NCI-H1105 (cell line): ENCODE measurements at places on chromosomes 6 and 20.

- DNase-seq, result no peak
Observed at GRCh38 chr6:5302220-5302946, 41.1 kb downstream of the FARS2 start.

GRCh38 chr20:8132484-8133309 lies 631 bp downstream of the PLCB1 start:
- DNase-seq, result no peak

DNA sequence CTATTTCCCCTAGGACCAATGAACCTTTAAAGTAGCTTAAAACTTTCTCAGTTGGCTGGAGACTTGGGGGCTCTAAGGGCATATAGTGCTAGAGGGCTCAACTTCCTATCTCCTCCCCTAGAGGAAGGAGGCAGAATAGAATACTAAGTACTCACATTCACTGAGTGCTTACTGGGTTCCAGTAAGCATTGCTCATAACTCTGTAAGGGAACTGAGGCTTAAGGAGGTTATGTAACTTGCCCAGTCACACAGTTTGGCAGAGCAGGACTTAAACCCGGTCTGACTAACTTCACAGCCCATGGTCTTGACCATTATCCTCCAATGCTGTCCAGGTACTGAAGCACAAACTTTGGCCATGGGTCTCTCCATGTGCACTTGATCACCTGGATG lies 12.5 kb downstream of the SESN1 start:
- no peak for DNase-seq

DNA sequence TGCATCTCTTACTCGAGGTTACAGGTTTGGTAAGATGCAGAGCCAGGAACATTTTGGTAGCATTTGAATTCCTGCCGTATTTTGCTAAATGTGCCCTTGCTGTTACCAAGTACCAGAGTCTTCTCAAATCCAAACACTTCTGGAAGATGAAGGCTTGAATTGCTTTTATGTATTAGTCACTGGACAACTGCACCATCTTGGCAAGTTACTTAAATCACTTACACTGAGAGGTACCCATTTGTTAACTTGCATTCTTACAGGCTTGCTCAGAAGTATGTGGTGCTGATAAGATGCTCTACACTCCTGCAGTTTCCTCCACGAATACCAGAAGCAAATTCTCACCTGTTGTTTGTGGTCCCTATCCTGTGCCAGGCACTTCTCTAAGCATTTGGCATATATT lies 12.7 kb downstream of the IL22RA2 start:
- DNase-seq, result no peak

GRCh38 chr6:109014606-109015005 lies 80.0 kb downstream of the SESN1 start:
- DNase-seq, result no peak

DNA sequence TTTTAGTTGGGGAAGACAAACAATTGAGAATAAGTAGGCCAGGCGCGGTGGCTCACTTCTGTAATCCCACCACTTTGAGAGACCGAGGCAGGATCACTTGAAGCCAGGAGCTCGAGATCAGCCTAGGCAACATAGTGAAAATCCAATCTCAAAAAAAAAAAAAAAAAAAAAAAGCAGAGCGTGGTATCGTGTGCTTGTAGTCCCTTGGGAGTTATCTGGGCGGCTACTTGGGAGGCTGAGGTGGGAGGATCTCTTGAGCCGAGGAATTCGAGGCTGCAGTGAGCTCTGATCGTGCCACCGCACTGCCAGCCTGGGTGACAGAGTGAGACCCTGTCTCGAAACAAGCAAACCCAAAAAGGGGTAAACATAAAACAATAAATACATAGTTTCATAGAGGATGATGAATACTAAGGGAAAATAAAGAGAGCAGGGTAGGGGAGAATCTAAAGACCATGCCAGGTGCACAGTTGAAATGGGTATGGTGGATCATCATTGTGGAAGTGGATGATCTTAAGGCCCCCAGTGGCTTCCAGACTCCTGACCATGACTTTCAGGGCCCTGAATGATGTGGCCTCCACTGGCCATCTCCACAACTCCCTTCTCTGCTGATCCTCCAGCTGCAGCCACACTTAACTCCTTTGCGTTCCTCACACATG lies 947 bp downstream of the POFUT1 start:
- no peak for DNase-seq

GRCh38 chr6:150800674-150801314 lies 64.7 kb upstream of the MTHFD1L start:
- no peak for DNase-seq

DNA sequence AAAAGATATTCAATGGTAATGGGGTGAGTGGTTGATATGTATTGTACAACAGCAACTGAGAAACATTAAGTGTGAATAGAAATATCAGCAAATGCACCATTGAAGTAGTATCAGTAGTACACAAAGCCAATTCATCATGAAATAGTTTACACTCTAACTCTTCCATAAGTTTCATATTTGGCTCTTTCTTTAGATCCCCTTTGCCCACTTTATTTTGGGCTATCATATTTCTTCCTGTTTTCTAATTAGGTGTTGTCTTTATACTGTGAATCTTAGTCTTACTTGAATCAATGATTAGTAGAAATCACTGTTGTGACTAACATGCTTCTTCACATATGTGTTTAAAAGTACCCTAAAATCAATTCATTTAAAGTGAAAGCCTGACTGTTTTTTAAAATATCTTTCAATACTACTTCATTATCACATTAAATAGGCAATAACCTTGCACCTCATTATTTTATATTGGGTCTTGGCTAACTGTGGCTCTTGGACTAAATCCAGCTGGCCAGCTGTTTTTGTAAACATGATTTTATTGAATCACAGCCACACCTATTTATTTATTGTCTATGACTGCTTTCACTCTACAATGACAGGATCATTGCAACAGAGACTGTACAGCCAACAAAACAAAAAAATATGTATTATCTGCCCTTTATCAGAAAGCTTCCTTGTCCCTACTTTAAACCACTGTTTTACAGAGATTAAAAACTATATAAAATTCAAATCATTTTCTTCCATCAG lies 38.9 kb downstream of the EYS start:
- DNase-seq, result peak; percentile 54

- DNase-seq, result no peak
Observed at GRCh38 chr20:53447316-53447715, 146.3 kb downstream of the ZNF217 start.

DNA sequence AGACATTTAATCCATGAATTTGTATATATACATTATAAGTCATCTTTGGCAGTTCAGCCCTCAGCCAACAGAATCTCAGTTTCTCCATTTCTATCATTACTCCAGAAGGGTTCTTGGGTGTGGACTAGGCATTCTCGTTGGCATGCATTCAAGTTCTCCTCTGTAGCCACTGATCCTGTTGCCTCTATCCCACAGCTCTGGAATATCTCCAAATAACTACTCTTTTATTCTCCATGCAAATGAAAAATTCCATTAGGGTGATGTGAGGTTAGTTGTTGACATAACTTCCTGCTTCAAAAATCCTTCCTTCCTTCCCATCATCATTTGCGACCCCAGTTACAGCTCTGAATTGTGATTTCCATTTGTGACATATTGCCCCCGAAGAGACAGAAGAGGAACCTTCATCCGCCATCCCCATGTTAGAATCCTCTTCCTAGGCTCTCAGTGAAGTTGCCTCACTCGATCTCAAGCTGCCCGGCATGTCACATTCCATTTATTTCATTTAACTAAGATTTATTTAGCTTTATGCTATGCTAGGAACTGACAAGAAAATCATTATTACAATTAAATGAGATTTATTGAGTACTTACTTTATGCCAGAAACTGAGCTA lies 93.7 kb upstream of the EDN1 start:
- DNase-seq, result no peak

GRCh38 chr6:133814797-133815196 lies 74.1 kb upstream of the TCF21 start:
- DNase-seq, result no peak

DNA sequence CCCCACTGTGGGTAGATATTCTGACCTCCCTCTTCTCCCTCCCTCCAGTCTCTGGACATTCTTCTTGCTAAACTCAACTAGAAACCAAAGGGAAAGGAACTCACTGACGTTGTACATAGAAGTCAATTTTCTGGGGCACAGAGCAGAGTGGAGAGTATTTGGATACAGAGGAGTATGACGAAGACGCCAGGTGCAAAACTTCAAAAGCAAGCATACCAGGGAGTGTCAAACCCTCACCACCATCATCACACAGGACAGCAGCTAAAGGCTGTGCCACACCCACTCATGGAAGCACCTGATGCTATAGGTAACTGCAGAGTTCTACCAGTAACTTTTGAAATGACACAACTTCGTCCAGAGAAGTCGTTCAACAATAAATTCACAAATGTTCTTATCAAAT lies 64.8 kb downstream of the FYN start:
- DNase-seq, result no peak

DNA sequence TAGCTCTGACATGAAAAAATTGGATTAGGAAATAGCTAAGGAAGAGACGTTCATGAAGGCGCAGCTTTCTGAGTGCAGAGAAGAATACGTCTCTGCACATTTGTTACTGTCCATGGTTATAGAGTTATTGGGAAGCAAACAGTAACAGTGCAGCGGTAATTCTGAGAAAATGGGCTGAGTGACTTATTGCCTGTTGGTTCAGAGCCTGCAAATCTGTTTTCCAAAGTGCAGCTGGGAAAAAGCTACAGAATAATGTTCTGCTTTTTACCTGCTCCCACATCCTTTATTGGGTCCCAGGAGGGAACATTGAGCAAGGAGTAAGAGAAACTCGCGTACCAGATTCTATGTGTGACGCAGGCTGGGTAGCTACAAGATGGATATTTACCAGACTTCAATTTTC lies 160.2 kb downstream of the BTBD3 start:
- DNase-seq, result no peak

- DNase-seq, result no peak
Observed at GRCh38 chr20:19991854-19992253, 25.3 kb upstream of the NAA20 start.

- DNase-seq, result no peak
Observed at GRCh38 chr6:35203152-35203670, 10.5 kb upstream of the SCUBE3 start.

DNA sequence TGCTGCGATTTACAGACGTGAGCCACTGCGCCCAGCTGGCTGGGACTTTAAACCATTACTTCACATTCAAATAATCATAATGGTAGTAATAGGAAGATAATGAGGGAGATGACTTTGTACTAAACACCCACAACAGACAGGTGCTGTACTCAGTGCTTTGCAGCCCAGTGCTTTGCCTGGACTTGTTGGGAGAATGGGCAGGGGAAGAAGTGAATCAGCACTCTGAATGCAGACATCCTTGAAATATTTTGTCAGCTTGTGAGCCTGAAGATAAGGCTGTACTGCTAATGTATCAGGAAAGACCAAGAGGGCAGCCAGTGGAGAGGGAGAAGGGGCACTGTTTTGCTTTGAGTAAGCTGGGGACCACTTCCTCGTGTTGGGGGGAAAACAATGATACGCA lies 17.4 kb downstream of the NKX2-2 start:
- DNase-seq, result no peak

- no peak for DNase-seq
Observed at GRCh38 chr6:117371492-117371891, 54.2 kb downstream of the ROS1 start.

GRCh38 chr6:168596344-168596743 lies 155.4 kb downstream of the SMOC2 start:
- DNase-seq, result peak; percentile 59

GRCh38 chr20:41182296-41183212 lies 45.2 kb downstream of the PLCG1 start:
- DNase-seq, result no peak

DNA sequence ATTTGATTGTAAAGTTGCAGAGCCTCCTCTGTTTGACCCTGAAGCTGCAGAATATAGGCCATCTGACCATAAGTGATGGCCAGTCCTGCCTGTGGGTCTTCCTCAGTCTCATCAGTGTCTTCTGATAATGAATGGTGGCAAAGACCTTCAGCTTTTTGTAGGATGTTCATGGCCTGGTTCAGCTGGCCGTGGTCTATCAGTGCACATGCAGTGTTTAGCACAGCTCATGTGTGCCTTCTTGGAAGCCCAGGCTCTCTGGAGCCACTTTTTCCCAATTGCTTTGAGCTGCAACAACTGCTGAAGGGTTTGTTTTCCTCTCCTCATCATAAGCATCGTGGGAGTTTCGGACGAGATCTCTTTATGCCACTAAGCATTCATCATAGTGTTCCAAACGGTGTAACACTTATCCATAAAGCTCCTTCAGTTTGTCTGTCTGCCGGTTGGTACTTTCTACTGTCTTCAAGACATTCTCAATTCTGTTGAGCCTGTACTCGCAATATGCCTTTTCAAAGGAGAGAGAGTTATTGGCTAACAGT lies 70.1 kb upstream of the TULP4 start:
- DNase-seq, result no peak

DNA sequence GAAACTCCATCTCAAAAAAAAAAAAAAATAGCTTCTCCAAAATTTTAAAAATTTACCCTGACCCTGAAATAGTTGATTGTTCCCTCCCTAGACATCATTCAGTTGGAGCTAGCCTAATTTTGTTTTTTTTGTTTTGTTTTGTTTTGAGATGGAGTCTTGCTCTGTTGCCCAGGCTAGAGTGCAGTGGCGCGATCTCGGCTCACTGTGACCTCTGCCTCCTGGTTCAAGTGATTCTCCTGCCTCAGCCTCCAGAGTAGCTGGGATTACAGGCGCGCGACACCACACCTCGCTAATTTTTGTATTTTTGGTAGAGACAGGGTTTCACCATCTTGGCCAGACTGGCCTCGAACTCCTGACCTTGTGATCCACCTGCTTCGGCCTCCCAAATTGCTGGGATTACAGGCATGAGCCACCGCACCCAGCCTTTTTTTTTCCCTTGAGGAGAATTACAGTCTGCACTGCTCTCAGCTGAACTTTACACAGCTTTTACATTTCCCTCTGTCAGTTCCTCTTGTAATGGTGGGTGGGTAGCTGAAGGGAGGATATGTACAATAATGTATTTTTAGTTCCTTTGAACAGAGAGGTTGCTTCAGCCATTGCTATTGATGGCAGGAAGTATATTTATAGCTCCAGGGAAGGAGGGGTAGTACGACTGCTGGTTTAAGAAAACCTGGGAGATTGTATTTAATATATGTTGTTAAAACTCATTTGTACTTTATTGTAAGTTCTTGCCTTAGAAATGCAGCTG lies 27.7 kb downstream of the PTPRA start:
- DNase-seq, result no peak

DNA sequence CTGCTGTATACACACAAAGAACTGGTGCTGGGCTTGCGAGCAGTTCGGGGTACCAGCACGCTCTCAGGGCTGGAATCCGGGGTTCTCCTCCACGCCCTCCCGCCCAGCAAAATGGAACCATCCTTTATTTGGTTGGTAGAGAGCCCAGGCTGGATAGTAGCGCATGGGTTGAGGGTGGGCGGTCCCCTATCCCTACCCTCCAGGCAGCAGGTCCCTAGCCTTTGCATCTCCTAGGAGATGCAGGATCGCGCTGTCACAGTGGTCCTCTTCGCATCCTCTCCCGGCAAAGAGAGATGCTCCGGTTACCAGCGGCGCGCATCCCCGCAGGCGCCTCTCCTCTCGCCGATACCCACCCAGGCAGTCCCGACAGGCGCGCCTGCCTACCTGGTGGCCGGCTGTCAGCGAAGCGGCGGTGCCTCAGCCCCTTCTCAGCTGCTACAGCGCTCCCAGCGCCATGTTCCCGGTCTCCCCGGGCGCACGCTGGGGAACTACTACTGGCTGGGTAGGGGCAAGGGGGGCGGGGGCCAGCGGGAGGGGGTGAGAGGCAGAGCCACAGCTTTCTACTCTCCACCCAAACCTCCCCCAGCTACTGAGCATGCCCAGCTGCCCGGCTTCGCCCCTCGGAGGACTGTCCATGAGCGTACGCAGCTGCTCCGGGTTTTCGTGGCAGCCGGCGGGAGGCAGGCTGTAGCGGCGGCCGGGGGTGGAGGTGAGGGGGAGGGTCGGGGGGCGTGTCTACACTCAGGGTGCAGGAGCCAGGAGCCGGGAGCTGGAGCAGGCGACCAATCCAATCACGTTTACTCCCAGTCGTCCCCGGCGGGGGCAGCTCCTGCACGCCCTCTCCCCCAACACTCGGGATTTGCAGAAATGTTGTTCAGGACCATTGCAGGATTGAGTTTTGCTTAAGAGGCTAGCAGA lies at the start of gene PAK5:
PAK5 (minus strand) TSS at position 699 of the 918 bp plus-strand sequence. CDS start 194,748 bp downstream, outside the sequence.
- peak; percentile 95 for DNase-seq
